D341Med (cell line): ENCODE measurements at places on chromosomes 1 and 21.

DNA sequence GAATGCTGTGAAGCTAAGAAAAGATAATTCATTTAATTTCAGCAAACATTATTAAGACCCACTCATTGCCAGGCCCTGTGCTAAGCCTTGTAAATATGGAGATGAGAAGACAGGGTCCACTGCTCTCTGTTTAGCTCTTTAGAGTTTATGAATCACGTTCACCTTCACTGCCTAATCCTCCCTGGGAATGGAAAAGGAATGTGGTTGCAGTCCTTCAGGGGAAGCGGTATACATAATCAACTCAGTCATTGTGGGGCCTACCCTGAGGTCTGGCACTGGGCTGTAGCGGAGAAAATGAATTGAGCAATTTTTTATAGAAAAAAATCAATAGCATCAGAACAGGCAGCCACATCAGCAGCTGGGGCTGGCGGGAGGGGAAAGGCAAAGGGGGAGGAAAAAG lies 412.1 kb upstream of the NFIA start:
- no peak for DNase-seq

DNA sequence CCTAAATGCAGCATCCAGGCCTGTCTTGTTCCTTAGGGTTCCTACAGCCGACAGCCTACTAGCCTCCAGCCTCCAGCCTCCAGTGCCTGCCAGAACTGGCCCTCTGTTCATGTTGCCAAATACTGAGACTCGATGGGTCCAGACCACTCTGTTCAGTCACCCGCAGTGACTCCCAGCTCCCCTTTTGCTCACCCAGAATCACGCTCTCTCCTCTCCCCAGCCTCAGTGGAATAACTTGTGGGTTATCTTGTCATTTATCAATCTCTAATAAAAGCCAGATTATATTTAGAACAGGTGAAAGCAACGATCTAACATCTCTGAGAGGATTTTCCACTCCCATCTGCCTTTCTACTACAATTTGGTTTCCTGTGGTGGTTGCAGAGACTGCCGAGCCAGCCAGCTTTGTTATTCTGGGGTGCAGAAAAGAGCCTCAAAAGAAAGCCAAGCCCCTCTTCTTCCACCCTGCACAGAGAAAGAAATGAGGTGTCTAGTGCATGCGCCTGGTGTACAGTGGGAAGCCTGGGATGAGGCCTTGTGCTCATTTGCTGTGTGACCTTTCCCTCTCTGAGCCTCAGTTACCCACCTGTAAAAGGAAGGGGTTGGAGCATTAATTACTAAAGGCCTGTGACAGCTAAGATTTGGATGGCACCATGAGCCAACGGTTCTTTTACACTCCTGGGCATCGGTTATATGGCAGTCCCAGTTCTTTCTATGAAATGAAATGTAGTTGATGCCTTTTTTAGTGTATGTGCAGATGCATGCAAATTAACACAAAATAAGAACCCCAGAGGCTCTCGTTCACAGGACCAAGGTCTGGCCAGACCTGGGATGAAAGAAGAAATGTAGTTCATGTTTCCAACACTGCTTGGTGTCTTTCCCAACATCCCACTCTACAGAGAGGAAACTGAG lies 42.9 kb upstream of the ID3 start:
- no peak for DNase-seq

DNA sequence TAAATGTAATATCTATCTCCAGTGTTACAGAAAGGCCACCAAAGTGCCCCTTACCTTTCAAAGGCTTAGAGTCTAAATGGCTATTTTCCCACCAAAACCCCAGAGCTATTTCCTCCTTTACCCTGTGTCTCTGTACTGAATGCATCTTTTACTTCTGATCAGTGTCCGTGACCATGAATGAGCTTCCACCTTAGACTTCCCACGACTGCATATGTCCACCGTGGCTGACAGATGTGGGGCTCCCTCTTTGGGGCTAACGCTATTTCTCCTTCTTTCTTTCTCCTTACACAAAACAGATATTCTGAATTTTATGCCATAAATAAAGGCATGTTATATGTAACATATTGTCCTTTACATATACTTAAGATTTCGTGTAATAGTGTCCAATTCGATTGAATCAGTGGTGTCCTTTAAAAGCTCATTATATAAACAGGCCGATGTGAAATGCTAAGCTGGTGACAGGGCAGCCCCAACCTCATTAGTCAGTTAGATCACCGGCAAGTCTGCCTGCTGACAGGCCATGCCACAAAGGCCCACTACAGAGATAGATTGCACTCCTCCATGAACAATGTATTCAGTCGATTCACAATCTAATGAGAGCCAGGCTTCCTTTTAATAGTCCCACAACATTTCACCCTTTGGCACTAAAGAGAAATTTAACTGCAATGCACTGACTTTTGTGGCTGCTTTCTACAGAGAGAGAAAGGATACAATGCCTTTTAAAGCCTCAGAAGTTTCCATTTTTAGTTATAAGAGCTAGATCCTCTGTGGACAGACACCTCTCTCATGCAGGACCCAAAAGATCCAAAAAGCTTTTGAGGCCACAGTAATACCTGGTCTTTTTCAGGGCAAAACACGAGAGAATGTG lies 297.9 kb downstream of the PCP4 start:
- no peak for DNase-seq

DNA sequence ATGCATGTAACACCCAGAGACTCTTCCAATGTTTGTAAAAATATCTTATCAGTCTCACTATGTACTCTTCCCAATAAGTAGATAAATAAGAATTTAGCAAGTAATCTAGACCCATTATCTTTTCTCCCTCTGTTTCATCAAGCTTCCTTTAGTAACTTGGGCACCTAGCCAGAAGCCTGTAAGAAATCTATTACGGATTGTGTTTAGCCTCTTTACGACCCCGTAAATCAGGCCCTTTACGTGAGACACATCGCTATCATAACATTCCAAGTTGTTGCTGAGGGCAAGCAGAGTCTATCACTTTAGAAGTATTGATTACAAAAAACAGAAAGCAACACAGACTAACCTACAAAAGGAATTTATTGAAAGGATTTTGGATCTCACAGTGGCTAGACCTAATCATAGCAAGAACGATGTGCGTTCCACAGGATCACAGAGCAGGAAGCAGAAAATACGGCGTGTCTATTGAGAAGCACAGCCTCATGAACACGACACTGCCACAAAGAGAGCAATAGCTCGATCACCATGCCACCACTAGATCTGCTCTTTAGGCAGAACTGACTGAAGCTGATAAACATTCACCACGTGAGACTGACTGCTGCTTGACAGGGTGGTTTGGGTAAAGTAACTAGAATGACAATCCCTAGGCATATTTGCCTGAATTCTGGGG lies 922.1 kb downstream of the AMY1C start:
- no peak for DNase-seq

DNA sequence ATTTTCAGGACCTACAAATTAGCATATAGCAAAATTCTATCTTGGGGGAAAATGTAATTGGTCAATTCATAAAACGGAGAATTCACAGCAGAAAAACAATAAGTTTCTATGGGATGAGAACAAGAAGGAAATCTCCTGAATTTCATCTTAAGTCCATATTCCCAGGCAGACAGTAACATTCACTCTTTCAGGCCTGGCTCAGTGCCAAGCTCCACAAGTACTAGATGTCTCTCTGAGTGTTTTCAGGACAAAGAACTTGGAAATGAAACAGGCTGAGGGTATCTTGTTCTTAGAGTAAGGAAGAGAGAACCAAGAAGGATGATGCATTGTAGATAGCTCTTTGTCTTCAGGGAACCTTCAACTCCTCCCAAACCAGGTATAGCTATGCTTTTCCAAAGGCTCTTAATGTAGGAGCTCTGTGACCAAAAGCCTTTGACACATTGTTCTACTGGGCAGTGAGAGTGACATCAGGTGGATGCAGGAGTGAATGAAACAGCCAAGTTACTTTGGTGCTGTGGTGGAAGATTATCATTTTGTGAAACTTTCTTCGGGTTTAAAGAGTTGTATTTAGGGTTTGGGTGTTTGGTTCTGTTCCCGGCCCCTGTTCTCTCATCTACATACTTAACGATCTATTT lies 298.3 kb downstream of the GPATCH2 start:
- DNase-seq: no peak

- DNase-seq: no peak
Observed at GRCh38 chr1:101120868-101121267, 95.3 kb upstream of the DPH5 start.

GRCh38 chr1:48030696-48031365 lies 33.6 kb upstream of the TRABD2B start:
- no peak for DNase-seq

GRCh38 chr1:224615861-224616755 lies at the start of gene CNIH3:
Gene CNIH3 (plus strand): TSS chr1:224616317. CDS start chr1:224617175, 858 bp downstream.
- peak; percentile 70 for DNase-seq

- no peak for DNase-seq
Observed at GRCh38 chr1:2193514-2194281, 874 bp downstream of the FAAP20 start.

GRCh38 chr1:154747380-154747739 lies 122.7 kb downstream of the KCNN3 start:
- DNase-seq: no peak

DNA sequence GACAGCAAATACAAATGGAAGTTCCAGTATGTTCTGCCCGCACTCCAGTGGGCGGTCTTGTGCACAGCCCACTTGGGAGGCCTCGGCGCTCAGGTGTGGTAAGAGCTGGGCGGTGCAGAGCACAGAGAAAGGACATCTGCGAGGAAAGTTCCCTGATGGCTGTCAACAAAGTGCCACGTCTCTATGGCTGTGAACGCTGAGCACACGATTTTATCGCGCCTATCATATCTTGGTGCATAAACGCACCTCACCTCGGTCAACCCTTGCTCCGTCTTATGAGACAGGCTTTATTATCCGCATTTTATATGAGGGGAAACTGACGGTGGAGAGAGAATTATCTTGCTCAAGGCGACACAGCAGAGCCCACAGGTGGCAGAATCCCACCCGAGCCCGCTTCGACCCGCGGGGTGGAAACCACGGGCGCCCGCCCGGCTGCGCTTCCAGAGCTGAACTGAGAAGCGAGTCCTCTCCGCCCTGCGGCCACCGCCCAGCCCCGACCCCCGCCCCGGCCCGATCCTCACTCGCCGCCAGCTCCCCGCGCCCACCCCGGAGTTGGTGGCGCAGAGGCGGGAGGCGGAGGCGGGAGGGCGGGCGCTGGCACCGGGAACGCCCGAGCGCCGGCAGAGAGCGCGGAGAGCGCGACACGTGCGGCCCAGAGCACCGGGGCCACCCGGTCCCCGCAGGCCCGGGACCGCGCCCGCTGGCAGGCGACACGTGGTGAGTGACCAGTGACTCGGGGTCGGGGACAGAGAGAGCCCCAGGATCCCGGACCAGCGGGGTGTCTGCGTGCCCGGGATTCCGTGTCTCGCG lies at the start of gene IL12RB2:
TSS of gene IL12RB2 (plus strand) at position 623 of the 810 bp plus-strand sequence. CDS start 12,496 bp downstream, outside the sequence.
- DNase-seq: peak; percentile 54

- no peak for DNase-seq
Observed at GRCh38 chr1:170680428-170680827, 16.5 kb downstream of the PRRX1 start.

GRCh38 chr1:214475746-214476145 lies 75.7 kb downstream of the PTPN14 start:
- DNase-seq: no peak

GRCh38 chr1:234639961-234640360 lies 30.0 kb upstream of the IRF2BP2 start:
- DNase-seq: no peak

GRCh38 chr1:234858722-234859121 lies 248.7 kb upstream of the IRF2BP2 start:
- DNase-seq: no peak

DNA sequence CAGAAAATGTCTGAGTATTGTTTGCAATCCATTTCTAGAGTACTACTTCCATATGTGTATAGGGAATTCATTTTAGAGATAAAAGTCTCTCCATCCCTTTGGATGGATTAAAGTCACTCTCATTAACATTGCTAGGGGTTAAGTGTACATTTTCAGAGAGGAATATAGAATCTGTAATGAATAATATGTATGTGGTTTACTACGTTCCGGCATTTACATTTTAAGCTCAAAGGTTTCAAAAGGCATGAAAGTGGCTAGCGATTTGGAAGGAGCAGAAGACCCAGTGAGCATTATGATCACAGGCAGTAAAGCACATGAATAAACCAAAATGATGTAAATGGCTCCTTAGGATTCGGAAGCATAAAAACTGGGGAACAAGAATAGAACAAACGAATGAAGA lies 123.0 kb downstream of the DSCAM start:
- no peak for DNase-seq

DNA sequence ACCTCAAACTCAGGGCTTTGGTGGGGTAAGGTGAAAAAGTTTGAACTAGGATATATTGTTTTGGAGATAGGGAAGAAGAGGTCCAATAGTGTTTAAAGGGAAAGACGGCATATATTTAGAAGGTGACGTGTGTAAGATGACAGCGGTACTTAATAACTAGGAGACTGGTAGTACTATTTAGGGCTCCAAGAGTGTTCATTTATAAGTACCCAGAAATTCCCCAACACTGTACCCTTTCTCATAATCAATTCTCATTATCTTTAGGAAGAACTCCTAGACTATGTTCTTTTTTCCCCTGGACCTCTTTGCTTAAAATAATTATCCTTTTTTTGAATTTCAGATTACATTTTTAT lies 1.5 kb downstream of the LYPLAL1 start:
- DNase-seq: no peak

DNA sequence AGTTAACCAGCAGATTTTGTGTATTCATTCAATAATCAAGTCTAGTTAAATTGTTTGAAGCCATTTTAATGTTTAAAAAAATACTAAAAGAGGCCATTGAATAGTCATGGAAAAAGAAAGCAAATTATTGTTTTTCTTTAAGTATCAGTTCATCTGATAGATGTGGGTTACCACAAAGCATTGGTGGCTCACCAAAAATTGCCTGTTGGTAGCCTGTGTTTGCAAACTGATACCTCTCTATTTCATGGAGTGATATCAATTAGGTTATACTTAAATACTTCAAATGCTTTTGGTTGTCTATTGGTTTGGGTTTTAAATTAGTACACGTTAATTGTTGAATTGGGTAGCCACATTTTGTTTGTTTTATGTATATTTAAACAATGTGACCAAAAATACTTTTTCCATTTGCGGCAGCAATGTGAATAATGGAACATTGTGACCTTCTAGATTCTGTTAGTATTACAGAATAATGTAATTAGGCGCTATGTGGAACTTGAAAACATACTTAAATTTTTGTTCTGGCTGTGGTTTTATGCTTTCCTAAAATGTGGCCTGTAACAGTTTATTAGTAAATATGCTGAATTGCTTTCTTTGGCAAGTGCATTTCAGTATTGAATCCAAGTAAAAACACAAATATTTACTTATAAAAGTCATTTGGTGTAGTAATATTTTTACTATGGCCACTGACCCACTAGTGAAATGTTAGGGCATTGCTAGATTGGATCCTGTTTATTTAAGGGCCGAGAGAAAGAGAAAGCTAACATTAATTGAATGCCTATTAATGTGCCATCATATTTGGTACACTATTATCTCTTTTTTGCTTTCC lies 37.1 kb upstream of the NBL1 start:
- no peak for DNase-seq

- no peak for DNase-seq
Observed at GRCh38 chr1:183832459-183832858, 27.5 kb downstream of the RGL1 start.

GRCh38 chr1:233315718-233316301 lies 11.7 kb upstream of the MAP3K21 start:
- no peak for DNase-seq

DNA sequence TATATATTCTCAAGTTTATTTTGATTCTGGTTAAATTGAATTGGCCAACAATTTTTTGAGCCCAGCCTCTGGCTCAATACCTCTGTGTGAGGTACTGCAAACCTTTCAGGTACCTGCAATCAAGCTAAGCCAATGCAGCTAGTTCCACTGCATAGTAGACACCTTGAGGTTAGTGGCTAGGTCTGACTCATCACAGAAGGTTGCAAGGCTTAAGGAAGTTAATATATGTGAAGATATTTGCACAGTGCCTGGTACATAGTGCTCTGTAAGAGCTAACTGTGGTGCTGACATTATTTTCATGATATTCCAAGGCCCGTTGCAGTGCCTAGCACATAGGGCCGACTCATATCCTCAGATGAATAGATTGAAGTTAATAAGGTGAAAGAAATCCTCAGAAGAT lies 330.5 kb upstream of the KAZN start:
- no peak for DNase-seq
